ENCODE measurements at places on chromosomes 7 and 10.

- no peak for DNase-seq
These were observed 62.8 kb upstream of the FAM20C start for GRCh38 chr7:129366-130221.

DNA sequence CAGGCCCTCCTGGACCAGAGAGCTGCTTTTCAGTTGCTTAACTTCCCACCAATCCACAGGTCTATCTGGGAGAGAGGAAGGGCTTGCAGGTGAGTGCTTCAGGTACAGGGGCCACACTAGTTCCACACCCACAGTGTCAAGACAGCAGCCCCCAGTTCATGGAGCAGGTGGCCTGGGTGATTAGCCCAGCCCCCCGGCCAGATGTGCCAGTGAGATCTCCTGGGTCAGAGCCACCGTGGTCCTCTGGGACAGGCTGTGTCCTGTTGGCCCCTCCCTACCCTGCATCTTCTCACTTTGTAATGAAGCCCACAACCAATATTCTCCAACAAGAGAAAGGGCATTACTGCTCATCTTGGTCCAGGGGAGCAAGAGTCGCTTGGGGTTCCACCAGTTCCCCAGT lies 30.6 kb downstream of the DRGX start:
- no peak for DNase-seq

- DNase-seq = no peak
These were observed 16.8 kb upstream of the GDF10 start for GRCh38 chr10:47283101-47283630.

DNA sequence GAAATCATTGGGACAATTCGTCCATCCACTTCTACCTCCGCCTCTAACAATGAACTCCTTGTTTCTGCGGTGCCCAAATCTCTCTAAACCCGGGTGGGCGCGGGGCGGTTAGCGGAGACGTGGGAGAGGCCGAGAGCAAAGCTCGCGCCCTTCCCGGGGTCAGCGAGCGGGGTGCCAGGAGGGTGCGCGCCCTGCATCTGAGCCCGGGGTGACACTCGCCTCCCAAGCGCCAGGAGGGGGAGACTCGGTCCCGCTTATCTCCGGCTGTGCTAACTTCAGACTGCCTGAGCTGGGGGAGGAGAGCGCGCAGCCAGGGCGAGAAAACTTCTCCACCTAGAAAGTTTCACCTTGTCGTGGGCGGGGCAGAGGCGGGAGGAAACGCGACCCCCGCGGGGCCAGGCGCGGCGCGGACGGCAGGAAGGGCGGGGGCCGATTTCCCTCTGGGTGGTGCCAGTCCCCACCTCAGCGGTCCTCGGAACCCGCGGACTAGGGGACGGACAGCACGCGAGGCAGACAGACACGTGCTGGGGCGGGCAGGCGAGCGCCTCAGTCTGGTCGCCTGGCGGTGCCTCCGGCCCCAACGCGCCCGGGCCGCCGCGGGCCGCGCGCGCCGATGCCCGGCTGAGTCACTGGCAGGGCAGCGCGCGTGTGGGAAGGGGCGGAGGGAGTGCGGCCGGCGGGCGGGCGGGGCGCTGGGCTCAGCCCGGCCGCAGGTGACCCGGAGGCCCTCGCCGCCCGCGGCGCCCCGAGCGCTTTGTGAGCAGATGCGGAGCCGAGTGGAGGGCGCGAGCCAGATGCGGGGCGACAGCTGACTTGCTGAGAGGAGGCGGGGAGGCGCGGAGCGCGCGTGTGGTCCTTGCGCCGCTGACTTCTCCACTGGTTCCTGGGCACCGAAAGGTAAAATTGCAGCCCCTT lies at the start of gene MET:
Gene MET (plus strand): TSS at position 516 of the 915 bp plus-strand sequence. CDS start 26,889 bp downstream, outside the sequence.
- peak; percentile 29 for DNase-seq

DNA sequence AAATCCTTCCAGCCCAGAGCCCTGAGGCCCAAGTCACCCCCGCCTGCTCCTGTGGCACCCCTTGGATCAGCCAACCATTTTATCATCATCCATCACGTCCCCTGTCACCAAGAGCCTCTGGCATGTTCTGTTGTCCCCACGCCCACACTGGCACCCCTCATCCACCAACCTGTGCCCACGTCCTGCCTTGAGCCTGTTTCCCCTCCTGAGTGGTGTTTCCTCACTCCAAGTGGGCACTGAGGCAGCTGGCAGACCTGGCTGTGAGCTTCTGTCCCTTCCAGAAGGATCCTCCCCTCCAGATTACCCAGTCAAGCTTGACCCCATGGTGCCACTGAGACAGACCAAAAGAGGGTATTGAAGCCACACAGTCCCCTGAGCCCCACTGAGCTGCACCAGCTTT lies 71.4 kb upstream of the ANTXRL start:
- DNase-seq = no peak

GRCh38 chr10:79285315-79286197 lies 61.7 kb upstream of the PPIF start:
- DNase-seq = no peak

- no peak for DNase-seq
These were observed 18.8 kb downstream of the AKR1B1 start for GRCh38 chr7:134440067-134440466.

DNA sequence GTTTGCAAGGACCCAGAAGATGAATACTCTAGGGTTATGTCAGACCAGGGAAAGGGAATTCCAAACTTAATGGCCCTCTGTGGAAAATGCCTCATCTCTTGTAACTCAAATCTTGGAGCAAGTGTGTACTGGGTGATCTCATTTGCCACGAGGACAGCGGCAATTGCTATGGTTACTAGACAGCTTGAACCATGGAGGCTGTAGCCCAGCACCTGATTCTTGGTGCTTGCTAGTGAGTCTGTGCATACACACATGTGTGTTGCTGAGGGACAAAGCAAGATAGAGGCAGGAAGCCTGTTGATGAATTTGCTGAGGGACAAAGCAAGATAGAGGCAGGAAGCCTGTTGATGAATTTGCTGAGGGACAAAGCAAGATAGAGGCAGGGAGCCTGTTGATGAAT lies 58.6 kb upstream of the FEZF1 start:
- DNase-seq = no peak

- no peak for DNase-seq
These were observed 616.4 kb downstream of the SDK1 start for GRCh38 chr7:3917436-3917835.

DNA sequence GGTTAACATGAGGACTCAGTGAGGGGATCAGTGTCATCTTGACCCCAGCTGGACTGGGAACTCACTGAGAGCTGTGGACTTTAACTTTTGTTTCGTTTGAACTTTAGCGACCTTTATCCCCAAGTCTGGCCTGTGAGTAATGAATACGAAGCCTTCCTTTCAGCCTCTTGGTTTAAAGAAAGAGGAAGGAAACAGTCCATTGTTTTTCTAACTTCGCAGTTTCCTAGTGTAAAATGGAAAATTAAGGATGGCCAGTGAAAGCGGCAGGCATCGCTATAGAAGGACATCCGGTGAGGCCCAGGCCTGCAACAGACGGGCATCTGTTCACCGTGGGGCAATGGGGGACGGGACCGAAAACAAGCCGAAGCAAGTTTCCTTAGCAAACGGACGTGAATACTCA lies 44.1 kb upstream of the ADO start:
- DNase-seq = no peak

GRCh38 chr10:119620241-119621077 lies 23.7 kb upstream of the TIAL1 start:
- no peak for DNase-seq

DNA sequence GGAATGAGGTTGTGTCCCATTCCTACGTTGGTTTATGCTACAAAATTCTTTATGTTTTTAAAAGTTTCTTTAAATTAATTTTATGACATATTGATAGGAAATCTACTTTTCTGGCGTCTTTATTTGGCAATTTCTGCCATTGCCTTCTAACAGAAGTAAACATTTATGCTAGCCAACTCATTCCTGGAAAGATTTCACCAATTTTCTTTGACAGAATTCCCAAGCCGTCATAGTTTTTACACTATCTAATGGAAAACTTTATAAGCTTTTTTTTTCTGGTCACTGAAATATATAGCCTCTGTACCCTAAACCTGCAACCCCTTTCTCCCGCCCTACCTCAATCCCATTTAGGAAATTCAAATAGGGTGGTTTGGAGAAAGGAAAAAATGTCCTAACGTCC lies 6.1 kb upstream of the TCAF1 start:
- DNase-seq = no peak

- DNase-seq = no peak
These were observed 174.2 kb upstream of the NPS start for GRCh38 chr10:127374901-127375300.

DNA sequence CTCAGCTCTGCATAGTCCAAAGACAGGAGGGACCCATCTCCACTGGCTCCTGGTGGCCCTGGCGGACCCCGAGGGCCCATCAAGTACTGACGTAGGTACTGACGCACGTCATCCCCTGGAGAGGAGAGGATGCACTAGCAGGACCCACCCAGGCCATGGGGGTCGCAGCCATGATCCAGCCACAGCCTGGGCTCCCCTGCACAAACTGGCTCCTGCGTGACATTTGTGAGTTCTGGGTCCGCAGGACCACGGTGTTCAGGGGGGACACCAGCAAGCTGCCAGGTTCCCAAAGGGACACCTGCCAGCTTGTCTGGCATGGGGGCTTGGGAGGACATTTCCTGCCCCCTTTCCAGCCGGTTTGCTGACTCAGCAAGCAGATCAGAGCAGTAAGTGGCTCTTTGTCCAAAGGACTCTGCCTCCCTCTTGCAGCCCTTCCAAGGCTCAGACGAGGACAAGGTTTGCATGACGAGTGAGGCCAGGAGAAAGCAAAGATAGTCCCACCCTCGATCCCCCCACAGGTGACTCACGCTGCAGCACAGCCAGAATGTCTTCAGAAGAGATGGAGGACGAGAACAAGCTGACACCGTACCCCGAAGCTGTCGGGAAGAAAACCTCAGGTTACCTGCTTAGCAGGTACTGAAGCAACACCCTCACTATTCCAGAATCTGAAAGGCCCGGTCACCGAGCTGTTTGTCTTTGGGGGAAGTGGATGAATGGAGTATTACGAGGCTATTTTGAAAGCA lies 49.0 kb downstream of the COL17A1 start:
- DNase-seq = no peak

GRCh38 chr10:89516149-89516832 lies 19.1 kb downstream of the SLC16A12 start:
- DNase-seq = no peak

DNA sequence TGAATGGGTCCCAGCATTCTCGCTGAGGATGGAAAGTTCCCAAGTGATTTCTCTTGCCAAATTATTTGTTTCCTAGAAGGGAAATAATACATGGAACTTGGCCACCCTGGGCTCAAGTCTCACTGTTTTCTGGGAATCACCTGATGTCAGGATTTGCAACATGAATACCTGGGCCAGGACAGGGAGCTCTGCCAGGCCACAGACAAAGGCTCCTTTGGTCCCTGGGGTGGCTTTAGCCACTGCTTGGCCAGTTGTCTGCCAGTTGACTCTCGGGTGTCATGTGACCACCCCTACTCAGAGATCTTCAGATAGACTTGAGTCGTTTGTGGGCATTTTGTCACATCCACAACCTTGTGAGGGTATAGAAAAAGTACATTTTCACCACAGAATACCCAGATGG lies 258.0 kb upstream of the HABP2 start:
- no peak for DNase-seq

- no peak for DNase-seq
These were observed 754 bp downstream of the SEMA3D start for GRCh38 chr7:85186083-85186520.

DNA sequence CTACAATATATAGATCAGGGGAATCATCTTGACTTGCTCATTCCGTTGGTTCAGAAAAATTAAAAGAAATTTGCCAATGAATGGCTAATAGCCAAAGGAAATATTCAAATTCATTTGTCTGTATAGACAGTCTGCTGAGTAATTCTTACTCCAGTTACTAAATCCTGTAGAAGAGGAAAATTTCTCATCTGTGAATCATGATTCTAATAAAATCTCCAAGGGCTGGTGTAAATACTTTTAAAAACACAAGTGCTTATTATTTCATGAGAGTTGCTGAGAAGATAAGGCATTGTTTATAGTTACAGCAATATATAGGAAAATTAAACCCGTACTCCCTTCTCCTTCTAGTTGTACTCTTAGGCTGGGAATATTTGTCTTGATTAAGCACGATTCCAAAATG lies 53.0 kb downstream of the WNT2 start:
- no peak for DNase-seq

DNA sequence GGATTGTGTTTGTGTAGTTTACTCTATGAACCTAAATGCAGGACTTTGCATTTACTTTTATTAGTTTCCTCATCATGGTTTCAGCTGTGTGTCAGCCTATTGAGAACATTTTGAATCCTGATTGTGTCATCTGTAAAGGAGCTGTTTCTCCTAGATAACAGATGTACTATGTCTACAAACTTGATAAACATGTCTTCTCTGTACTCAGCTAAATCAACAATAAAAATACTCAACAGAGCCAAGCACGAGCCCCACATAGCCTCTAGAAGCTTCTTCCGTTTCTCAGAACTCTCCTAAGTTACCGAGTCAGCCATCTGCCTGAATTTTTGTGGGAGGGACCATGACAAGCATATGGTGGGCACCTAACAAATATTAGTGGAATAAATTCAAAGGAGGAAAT lies 234.7 kb downstream of the SKAP2 start:
- no peak for DNase-seq

DNA sequence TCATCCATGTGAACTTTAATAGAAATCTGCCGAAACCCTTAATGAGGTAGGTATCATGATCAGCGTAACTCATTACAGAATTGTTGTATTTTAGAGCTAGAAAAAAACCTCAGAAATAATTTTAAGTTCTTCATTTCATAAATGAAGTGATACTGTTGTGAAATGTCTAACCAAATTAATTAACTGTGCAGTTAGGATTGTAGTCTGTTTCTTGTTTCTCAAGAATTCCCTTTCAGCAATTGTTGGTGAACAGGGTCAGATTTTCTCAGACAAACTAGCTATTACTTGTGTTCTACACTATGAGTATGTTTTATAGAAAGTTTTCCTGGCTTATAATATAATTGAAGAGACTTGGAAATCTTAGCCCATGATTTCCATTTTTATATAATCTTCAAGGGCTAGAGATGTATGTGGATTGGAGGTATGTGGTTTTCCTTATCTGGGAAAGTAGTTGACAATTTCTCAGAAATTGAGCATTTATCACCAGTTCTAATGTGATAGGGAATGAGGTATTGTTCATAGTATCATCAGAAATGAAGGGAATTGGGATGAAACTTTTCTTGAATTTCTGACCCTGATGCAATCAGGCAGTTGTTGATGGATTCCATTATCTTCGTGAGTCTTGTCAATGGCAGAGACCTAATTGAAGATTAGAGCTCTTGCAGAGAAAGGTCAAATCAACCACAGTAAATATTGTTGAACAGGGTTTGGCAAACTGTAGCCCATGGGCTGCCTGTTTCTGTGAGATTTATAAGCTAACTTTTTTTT lies 55.0 kb downstream of the ST7 start:
- DNase-seq = no peak

- no peak for DNase-seq
These were observed 1002.8 kb upstream of the CELF2 start for GRCh38 chr10:10014846-10015245.

GRCh38 chr10:89095701-89096391 lies 105.2 kb downstream of the FAS start:
- DNase-seq = no peak

- no peak for DNase-seq
These were observed 226.2 kb downstream of the TNS3 start for GRCh38 chr7:47355684-47356083.

- no peak for DNase-seq
These were observed 299.8 kb downstream of the HGF start for GRCh38 chr7:81469869-81470723.

All from cortex of kidney (tissue), 1 donor.